Activated naive CD4-positive, alpha-beta T cell treated with Interleukin-2 at 50 U/mL for 16 hours (primary cell): ENCODE measurements at places on chromosomes 5 and 9.

- no peak for DNase-seq
Measured at GRCh38 chr9:121050128-121050988, at the start of gene C5. TSS of gene C5 (minus strand) at chr9:121050275. CDS start at chr9:121050246, 29 bp downstream.

GRCh38 chr5:176508603-176509002, 28.6 kb downstream of the RNF44 start:
- DNase-seq = no peak

GRCh38 chr5:149757956-149758355, 27.8 kb downstream of the PPARGC1B start:
- DNase-seq = no peak

DNA sequence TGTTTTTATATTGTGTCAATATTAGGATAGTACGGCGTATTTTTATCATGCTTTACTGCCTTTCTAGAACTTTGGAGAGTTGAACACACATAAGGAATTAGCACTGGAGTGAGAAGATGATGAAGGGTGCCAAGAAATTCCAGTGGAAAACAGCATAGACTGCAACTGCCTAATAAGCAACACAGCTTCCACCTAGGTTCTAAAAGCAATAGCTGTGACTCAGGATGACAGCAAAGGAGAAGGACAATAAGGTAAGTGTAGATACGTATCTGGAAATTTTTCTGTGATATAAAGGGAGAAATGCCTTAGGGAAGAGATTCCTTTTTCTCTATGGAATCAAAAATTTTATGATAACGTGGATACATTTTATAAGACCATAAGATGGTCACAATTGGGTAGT, 7.4 kb downstream of the PTPRD start:
- DNase-seq = no peak

- DNase-seq = peak; percentile 73
Measured at GRCh38 chr5:73201547-73202513, 28.8 kb downstream of the TMEM174 start.

DNA sequence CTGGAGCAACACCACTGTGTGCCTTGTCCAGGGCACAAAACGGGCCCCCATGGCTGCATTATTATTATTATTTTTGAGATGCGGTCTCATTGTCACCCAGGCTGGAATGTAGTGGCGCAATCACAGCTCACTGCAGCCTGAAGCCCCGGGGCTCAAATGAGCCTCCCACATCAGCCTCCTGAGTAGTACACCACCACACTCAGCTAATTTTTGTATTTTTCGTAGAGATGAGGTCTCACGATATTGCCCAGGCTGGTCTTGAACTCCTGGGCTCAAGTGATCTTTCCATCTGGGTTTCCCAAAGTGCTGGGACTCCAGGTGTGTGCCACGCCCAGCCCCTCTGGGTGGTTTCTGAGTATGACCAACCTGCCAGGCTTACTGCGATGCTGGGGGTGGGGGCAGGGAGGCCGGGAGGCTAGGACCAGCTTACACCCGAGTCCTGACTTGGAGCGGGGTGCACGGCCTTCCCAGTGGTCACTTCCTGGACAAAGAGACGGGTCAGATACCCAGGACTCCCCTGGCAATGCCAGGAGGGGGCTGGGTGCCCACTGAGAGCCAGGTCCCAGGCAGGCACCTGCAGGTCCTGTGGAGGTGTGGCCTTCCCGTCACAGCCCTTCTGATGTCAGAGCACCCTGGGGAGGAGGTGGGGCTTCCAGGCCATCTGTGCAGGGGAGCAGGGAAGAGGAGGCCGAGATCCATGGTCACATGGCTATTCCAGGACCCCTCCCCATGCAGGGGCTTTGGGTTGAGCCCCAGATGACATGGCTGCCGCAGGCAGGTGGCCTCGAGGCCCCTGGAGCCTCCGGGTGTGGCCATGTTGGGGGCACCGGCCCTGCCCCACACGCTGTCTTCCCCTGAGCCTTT, 8.3 kb upstream of the NRARP start:
- DNase-seq = no peak

DNA sequence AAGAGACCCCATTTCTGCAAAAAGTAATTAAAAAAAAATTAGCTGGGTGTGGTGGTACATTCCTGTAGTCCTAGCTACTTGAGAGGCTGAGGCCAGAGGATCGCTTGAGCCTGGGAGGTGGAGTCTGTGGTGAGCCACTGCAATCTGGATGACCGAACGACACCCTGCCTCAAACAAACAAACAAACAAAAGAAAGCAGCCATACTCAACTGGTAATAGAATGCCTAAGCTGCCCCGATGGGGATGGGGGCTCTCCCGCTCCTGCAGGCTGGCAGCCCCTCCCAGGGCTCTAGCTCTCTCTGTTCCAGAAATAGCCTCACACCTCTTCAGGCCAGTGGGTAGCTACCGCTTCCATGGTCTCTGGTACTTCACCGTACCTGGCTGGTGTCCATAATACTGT, 241.8 kb downstream of the FANCC start:
- DNase-seq = no peak

DNA sequence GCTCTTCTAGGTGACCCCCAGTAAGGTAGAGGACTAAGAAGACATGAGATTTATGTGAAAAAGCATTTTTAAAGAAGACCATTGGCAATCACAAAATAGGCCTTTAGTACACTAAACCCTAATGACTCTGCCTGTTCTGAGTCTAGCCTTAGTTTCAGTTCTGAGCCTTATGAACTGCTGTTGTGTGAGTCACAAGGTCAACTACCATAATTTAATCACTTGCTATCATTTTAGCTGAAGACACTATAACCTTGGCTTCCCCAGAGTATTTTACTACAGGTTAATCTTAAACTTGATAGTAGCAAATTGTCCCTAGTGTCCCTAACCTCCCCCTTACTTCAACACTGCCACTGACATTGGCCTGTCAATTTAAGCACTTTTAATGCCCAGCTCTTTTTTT, 34.4 kb downstream of the APC start:
- no peak for DNase-seq

- no peak for DNase-seq
Measured at GRCh38 chr5:12865529-12865928, 961.3 kb upstream of the CTNND2 start.

DNA sequence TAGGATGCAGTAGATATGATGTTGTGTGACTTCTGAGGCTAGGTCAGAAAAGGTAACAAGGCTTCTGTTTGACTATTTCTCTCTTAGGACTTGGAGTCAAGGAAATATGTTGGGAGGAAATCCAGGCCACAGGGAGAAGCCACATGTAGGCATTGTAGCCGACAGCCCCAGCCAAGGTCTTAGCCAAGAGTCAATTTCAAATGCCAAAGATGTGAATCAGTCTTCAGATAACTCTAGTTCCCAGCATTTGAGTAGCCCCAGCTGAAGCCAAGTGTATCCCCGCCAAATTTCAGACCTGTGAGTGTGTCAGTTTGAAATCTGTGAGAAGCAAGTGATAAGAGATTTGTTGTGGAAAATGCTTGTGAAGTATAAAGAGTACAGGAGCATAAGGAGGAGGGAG, 38.1 kb upstream of the ISL1 start:
- DNase-seq = no peak

DNA sequence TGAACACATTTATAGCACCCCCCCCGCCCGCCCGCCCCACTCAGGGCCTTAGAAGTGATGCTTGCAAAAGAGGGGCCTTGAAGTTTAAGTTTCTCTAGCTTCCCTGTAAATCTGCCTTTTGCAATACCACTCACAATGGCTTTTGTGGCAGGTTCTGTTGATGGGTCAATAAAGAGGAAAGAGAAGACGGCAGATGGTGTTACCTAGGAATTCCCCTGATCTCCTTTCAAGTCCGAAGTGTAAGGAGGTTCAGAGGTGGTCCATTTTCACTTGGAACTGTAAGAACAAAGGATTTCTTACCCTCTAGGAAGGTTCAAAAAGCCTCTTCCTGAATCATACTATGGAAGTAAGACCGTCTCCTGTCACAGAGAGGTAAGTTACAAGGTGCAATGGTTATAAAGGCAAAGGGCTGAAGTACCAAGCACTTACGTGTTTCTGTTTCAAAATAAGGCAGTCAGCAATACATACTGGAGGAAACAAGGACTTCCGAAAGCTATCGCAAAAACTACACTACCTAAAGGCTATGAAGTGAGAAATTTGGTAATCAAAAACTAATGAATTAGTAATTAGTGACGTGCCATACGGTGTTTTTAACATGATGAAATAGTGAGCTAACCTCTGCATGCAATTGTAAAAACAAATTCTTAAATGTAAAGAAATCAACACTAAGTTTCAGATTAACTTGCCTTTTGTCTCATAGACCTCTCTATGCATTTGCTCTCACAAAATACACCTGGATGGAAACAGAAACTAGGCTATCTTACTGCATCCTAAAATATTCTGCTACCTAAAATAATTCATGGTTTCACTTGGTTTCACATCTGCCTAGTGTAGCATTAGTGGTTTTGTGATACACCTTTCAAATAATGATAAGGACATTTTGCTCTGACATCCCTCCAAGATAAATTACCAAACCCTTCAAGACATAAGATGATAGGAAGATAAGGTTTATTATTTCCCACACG, 589.4 kb upstream of the FAM174A start:
- no peak for DNase-seq

DNA sequence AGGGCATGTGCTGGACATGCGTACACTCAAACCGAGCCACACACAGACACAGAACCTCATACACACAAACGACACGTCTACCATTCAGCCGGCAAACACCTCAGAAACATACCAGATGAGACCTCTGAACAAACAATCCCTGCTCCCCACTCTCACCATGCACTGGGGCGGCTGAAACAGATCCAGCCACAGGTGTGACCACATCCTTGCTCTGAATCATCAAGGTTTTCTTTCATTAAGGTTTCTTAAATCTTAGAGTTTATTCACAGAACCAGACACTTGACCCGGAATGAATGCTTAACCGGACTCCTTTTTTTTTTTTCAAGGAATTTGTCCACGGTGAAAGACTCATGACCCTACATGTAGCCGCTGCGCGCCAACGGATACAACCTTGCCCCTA, 26.2 kb downstream of the TERT start:
- DNase-seq = peak; percentile 35

DNA sequence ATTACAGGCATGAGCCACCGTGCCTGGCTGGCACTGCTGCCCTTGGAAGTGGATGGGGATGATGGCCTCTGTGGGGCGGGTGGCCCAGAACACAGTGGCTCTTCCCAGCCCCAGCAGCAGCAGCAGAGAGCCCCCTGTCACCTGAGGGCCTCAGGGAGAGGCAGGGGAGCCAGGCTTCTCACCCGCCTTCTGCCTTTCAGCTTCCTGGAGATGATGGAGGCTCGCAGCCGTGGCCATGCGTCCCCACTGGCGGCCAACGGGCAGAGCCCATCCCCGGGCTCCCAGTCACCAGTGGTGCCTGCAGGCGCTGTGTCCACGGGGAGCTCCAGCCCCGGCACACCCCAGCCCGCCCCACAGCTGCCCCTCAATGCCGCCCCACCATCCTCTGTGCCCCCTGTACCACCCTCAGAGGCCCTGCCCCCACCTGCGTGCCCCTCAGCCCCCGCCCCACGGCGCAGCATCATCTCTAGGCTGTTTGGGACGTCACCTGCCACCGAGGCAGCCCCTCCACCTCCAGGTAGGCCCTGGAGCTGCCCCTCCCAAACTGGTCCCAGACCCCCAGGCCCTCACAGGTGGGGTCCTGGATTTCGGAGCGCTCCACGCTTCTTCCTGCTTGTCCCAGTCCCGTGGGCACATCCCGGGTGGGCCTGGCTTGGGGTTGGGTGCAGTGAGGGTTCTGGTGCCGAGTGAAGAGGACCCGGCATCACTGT, 5.0 kb upstream of the AJM1 start:
- DNase-seq = no peak

DNA sequence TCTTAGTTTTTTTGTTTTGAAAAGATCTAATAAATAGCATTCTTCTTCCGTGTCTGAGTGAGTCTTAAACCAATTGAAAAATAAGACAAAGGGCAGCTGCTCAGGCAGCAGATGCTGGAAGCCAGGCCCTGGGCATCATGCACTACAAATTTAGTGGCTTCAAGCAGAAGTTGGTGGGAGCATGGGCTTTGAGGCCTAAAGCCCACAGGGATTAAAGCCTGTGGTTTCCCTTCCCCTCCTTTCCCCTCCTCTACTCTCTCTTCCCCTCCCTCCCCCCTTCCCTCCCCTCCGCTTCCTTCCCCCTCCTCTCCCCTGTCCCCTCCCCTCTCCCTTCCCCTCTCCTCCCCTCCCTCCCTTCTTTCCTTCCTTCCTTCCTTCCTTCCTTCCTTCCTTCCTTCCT, 20.1 kb upstream of the KIF4B start:
- DNase-seq = no peak

- DNase-seq = no peak
Measured at GRCh38 chr9:25733336-25733982, 55.2 kb upstream of the TUSC1 start.

DNA sequence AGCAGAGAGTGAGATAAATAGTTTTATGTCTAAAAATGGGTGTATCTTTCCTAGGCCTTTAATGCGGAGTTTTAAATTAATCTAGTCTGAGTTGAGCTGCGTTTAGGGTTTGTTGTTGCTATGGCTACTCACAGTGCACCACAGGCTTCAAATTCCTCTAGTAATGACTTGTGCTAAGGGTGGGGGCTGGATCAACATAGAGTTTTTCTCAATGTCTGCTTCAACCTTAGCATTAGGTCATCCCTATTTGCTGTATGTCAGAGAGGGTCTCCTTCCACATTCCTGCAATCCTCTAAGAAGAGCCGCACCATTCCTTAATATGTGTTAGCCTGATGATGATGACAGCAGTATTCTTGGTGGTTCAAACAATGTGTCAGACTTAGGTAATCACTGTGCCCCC, 465.6 kb upstream of the KIF2A start:
- no peak for DNase-seq

- DNase-seq = no peak
Measured at GRCh38 chr5:154755361-154756008, at the start of gene LARP1. TSS of gene LARP1 (plus strand) at chr5:154755377. CDS start at chr5:154755758, 381 bp downstream.

GRCh38 chr5:71757590-71758543, 38.8 kb downstream of the CARTPT start:
- peak; percentile 20 for DNase-seq
